NCI-H1694 (cell line): ENCODE measurements at places on chromosomes 2 and 18.

GRCh38 chr2:31071741-31072140, 66.5 kb downstream of the GALNT14 start:
- no peak for DNase-seq

- DNase-seq, result no peak
These were observed 361.8 kb downstream of the RND3 start for GRCh38 chr2:150125708-150126107.

GRCh38 chr2:43029186-43029585, 197.2 kb downstream of the ZFP36L2 start:
- no peak for DNase-seq

DNA sequence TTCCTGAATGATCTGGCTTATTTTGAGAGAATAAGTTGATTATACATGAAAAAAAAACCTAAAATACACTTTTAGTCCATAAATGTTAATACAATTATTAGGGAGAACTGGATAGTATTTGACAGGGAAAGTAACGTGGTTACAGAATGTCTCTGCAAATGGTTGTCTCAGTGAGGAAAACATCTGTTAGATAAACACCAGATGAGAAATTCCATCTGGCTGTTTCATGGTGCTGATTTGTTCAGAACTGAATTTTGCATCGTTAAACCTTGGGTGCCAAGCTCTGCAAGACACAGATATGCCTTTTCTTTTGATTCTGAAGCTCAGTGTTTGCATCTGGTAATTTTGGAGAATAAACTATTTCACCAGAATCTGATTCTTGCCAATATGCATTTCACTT, 90.4 kb downstream of the SCN3A start:
- peak; percentile 76 for DNase-seq

DNA sequence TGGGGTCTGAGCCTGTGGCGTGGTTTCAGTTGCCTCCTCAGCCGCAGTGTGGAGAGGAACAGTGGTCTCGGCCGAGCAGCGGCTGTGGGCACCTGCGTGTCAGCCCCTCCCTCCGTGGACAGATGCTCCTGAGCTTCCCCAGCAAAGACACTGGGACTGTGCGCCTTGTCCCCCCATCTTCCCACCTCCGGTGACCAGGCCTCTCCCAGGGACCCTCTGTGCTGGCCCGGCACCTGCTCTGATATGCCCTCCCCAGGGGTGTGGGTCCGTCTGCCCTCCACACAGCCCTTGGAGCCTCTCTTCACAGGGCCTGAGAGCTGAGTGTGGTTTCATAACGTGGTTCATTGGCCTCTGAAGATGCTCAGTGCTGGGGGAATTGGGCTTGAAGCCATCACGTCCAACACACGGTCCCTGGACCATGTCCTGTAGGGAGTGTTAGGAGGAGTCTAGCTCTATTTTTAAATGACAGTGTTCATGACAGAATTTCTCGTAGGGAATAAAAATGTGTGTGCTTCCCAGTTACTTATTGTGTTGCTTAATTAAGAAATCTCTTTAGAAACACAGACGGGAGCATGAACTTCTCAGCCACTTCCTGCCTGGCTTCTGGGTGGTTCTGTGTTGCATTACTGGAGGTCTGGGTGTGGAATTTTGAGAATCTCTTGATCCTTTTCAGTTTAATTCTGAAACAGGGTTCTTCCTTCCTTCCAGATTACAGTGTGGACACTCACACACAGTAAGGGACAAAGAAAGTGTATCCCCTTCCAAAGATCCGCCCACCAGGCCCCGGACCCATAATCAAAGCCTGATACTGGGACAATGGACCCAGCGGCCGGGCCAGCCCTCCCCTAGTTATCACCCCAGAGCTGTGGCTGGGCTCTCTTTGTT, 110.7 kb downstream of the NFATC1 start:
- no peak for DNase-seq

DNA sequence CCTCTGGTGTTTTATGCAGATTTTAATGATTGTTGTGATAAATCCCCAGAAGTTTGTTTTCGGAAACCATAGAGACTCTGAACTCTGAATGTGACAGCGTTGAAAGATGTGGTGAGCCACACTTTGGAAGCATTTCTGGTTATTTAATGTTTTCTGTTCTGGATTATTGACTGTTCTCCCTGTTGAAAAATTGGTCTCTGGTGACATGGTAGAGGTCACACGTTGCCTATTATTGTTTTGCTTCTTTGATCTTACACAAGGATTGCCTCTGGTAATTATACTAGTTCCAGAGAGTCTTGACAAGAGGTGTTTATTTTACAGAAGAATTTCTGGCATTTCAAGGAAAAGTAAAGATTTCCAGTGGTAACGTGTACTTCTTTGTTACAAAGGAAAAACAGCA, 127.1 kb downstream of the GREB1L start:
- DNase-seq, result no peak

- no peak for DNase-seq
These were observed 1.1 kb downstream of the DIPK1C start for GRCh38 chr18:74456017-74456348.

DNA sequence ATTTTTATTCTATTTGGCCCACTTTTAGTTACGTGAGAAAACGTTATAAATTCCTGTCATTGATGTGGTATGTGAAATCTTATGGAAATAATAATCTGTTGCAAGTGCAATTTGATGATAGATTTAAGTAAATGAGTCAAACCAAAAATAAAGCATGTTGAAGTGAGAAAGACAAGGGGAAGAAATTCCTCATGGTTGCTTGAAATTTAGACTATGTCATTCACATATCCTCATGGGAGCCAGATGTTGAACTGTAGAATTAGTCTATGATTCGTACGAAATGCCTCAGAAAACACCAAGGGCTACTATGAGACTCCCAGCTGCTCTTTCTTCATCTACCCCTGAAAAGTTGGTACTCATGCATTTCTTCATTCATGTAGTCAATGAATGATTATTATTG, 55.7 kb downstream of the KLHL14 start:
- DNase-seq, result no peak

DNA sequence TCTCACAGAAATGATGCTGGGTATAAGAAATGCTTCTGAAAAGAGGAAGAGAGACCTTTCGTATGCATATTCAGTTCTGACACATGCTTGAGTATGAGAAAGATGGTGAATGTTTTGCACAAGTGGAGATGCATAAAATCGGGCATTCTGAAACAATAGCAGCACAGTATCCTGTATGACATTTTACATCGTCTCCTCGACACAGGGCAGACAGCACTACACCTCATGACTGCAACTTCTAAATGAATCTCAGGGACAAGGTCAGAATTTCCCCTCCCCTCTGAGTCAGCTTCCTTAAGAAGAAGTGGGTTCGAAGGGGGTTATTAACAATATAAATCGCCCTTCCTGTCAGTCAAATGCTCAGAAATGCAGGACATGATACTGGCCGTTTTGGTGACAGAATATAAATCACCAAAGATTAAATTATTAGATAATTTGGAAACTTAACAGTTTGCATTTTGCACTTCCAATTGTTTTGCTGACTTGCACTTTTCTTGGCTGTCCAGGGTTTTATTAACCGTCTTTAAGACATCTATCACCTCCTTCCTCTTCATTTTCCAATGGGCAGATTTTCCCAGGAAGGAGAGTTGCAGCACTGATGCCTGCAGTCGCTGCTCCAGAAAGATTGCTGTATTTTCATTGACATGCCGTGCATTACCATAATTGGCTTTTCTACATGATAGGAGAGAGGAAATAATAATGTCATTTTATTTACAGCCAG, 57.2 kb downstream of the TSHZ1 start:
- DNase-seq, result no peak

DNA sequence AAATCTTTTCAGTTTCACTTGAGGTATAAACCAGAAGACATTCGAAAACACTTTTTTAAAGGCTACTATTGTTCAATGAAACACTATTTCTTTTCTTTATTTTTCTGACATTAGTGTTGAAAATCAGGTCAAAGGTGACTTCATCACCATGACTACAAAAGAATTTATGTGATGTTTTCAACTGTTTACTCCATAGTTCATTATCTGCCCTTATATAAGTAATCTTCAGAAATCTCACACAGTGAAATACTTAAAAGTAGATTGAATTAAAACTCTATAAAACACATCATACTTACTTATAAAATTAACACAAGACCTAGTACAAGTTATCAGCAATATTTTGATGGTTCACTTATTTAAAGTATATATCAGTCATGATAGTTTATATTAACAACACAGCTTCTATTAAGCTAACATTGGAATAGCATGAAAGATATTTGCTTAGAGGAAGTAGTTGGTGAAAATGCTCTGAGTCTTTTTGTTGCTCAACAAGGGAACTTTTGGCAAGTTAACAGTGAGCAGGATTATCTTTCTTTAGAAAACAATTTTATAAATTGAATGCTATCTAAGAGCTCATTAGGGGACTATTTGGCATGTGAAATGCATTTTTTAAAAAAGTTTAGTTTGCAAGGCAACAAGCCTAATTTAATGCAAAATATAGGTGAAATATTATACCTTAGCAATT, 60.8 kb downstream of the MC4R start:
- no peak for DNase-seq

DNA sequence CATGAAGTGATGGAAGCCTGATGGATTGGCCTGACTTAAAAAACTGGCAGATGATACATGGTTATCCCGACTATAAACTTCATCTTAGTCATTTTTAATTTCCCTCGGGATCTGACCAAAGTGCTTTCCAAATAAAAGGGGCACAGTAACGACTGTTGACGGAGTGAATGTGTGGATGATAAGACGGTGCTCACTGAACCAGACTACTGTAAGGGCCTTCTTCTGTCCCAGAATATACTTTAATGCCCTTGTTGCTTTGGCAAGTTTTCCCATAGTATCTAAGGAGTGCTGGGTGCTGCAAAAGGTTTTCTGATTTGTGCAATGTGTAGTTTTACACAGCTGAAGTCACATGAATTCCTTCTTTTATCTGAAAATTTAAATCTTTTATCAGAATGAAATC, 373.5 kb downstream of the DSEL start:
- DNase-seq, result no peak

DNA sequence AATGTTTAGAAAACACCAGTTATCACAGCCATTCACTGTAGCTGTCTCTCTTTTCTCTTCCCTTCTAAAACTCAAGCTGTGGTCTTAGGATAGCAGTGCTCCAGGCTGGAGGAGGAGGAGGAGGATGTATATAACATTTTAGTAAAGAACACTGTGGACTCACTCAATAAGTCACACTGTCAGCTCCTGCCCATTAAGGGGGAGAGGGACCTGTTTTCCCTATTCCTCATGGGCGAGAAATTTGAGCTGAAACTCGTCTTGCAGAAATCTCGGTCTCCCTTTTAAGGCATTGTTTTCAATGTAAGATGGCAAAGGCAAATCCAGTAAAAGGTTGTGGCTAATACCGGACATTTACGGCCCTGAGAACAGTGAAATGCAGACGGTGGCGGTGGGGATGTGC, 114.8 kb upstream of the ZNF236 start:
- DNase-seq, result no peak

- DNase-seq, result no peak
These were observed 225.3 kb downstream of the CNTNAP5 start for GRCh38 chr2:124250433-124250832.

GRCh38 chr2:207067473-207067872, 98.3 kb downstream of the KLF7 start:
- no peak for DNase-seq

DNA sequence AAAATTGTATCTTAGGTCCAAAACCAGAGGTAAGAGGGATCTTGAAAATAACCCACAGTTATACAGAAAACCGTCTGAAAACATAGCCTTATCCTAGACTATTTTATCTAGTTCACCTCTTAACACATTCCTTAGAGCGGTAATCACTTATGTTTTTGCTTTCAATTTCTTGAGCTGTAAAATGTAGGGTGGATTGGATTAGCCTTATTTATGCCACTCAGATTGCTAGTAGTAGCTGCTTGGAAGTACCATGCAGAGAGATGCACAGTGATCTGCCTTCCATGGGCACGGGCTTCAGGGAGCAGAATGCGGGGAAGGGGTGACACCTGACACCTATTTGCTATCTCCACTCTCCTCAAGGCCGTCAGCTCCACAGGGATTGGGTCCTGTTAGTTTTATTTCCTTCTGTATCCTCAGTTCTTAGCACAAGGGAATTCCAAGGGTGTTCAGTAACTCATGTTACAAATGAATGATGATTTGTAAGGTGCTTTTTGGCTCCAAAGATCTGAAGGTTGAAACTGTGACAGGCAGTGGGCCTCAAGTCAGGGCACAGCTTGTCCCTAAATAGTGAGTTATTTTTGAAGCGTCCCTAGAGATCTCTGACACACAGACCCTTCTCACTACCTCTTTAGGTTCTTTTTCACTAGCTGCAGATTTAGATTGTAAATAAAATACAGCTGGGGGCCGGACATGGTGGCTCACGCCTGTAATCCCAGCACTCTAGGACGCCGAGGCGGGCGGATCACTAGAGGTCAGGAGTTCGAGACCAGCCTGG, 64.0 kb upstream of the PMAIP1 start:
- no peak for DNase-seq

- DNase-seq, result no peak
These were observed 143.2 kb upstream of the KYNU start for GRCh38 chr2:142734231-142734630.

DNA sequence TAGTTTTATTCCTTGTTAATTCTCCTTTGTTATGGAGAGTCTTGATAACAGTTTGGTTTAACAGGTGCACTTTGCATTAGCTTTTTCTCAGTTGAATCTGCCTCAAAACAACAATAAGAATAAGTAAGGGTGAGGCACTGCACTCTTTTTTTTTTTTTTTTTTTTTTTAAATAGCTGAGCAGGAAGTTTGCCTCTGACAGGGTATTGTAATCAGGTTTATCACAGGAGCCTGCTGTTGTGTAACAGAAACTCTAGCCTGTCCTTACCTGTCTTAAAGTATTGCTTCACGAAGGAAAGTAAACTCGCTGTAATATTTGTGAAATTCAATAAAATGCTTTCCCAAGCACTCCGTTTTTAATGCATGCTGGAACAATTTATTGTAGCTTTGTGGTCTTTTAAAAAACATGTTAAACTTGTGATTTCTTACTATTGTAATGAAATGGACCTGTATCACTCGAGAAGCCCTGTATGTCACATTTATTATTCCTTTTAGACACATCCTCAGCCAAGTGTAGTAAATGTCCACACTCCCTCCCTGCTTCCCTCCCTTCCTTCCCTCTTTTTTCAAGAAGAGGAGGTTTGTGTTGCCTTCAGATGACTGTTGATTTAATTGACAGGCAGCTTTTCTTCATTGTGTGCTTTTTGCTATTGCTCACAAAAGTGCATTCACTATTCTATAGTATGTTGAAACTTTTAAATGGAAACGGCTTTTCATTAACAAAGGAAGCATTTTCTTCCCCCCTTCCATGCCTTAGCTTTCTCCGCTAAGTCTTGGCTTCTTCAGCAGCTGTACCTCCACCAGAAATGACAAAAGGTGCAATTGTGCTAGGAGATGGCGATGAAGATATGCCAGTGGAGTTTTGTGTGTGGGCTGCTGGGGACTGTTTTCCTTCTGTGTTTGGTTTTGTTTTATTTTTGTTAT, 52.7 kb downstream of the TAF1B start:
- no peak for DNase-seq

DNA sequence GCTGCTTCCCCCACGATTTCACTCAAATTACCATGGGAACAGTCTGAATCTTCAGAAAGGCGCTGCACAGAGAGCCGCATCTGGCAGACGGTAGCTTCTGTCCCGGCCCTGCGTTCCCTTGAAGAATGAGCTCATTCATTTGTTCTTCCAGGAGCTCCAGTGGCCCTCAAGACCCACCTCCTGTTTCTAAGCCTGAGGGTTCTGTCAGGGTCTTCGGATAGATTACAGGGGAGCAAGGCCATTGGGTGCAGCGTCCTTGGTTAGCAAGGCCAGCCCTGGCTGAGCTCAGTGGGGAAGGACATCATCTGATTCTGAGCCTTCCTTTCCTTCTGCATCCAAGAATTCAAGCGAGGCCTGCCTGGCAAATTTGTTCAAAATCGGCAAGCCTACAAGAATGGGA, 111.9 kb downstream of the PDCL3 start:
- no peak for DNase-seq
